Activated CD4-positive, alpha-beta memory T cell treated with anti-CD3 and anti-CD28 coated beads, Interleukin-2, amount 10 ng/mL, durations not matched to agents 7 days and 5 days (primary cell): ENCODE measurements at places on chromosomes 6 and 20. TPM values are rescaled to one million over a fixed set of nuclear protein-coding genes. Genes with fewer than 3 reads are reported as not detected.
A peak's percentile ranks its signal among the peaks of the same experiment; 100 is the strongest.

- peak; percentile 32 for DNase-seq
Measured at GRCh38 chr6:14129575-14129974, 12.0 kb downstream of the CD83 start.

GRCh38 chr6:17318435-17319165 is 37.4 kb downstream of the RBM24 start:
- no peak for DNase-seq

- DNase-seq: no peak
Measured at GRCh38 chr20:48454671-48455490, 372.9 kb downstream of the PREX1 start.

GRCh38 chr6:134589512-134589911 is 271.6 kb upstream of the SGK1 start:
- no peak for DNase-seq

- DNase-seq: no peak
Measured at GRCh38 chr20:13317439-13317838, 96.4 kb downstream of the ISM1 start.

GRCh38 chr6:141705431-141705830 is 427.3 kb upstream of the GJE1 start:
- no peak for DNase-seq

- DNase-seq: no peak
Measured at GRCh38 chr6:163191704-163192537, 222.6 kb upstream of the QKI start.

DNA sequence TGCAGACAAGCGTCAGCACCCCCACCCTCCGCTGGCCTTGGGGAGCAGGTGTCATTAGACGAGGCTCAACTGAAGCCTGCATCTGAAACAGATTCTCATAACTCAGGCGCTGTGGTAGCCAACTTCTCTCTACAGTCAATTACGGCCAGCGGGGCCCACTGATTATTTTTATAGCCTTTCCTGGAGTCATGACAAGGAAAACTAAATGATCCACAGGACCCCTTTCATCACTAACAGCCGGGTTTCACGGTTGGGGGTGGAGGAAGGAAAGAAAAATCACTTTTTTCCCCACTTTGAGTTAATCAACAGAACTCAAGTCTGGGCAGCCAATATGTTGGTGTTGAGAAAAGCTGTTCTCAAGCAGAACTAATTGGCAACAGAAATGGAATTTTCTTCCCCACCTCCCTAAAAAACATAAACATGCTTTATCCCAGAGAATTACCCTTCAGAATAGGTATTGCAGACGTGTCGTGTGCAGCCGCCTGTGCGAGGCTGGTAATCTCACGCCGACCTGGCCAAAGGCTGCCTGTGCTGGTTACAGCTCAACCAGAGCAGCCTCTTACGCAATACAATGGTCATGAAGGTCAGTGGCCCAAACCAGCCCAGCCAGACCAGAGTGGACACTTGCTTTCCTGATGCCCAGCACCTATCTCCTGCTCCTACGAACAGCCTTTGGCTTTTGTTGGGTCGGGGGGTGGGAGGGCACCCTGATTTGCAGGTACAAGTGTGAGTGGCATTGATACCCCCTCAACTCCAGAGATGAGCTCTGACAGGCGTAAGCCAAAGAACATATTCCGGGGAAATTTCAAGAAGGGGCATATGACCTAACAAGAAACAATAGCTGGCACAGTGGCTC is 11.0 kb downstream of the RIPOR3 start:
- no peak for DNase-seq

- DNase-seq: no peak
Measured at GRCh38 chr20:8043687-8044282, 24.2 kb upstream of the TMX4 start.

- no peak for DNase-seq
Measured at GRCh38 chr20:50208085-50208491, 17.5 kb downstream of the CEBPB start.

- DNase-seq: no peak
Measured at GRCh38 chr20:45509091-45509490, 6.3 kb downstream of the SPINT3 start.

DNA sequence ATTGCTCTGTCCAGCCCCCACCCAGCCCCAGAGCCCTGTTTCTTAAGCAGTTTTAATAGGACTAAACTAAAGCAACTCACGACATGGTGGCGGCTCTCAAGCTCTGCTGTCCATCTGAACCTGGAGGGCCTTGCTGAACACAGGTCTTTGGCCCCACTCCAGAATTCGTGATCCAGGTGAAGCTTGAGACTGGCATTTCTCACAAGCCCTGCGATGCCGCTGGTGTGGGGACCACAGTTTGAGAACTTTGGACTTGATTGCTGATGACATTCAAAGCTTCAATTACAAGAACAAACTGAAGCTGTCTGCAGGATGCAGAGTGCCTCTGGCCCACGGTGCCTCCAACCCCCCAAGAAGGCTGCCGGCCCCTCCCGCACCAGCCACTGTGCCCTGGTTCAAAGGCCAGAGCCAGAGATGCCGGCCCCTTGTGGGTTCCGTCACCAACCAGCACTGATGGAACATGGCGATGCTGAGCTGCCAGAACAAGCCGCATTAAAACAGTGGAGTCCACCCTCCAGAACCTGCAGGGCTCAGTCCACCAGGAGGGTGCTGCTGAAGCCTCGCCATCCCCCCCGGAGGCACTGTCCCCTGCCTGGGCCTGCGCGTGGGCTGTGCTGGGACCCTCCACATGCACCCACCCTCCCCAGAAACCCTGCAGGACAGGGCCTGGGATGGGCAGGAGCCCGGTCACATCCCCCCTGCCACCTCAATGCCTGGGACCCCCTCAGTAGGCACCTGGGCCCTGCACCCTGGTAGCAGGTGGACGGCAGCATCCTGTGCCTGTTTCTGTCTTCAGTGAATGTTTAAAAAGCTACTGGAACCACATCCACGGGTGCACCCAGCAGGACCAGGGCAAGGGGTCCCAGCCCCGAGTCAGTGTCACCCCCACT is 101.1 kb downstream of the PSMB1 start:
- no peak for DNase-seq

GRCh38 chr6:79656134-79656533 is 25.0 kb downstream of the SH3BGRL2 start:
- DNase-seq: no peak

- no peak for DNase-seq
Measured at GRCh38 chr6:43101497-43101896, 25.4 kb downstream of the PTK7 start.

- no peak for DNase-seq
Measured at GRCh38 chr6:163291622-163292021, 122.9 kb upstream of the QKI start.

DNA sequence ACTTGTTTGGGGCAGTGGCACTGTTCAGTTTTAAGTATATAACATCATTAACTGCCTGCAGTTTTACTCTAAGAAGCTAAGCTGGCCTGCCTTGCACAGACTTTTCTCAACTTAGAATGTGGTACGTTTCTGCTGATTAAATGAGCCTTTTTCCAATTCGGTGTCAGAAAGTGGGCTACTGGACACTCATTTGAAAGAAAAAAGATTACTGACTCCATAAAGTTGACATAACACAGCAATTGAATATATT is 2.1 kb downstream of the ZMYND8 start:
- no peak for DNase-seq

- DNase-seq: no peak
Measured at GRCh38 chr6:117304446-117304845, 39.1 kb downstream of the VGLL2 start.

DNA sequence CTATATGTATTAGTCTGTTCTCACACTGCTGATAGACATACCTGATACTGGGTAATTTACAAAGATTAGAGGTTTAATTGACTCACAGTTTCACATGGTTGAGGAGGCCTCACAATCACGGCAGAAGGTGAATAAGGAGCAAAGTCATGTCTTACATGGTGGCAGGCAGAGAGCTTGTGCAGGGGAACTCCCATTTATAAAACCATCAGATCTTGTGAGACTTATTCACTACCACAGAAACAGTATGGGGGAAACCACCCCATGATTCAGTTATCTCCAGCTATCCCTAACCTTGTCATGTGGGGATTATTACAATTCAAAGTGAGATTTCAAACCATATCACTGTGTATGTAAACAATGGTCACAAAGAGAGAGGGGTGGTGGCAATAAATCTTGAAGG is 6.6 kb downstream of the CST8 start:
- no peak for DNase-seq

GRCh38 chr6:140393665-140394540 is 1019.5 kb upstream of the CITED2 start:
- no peak for DNase-seq

DNA sequence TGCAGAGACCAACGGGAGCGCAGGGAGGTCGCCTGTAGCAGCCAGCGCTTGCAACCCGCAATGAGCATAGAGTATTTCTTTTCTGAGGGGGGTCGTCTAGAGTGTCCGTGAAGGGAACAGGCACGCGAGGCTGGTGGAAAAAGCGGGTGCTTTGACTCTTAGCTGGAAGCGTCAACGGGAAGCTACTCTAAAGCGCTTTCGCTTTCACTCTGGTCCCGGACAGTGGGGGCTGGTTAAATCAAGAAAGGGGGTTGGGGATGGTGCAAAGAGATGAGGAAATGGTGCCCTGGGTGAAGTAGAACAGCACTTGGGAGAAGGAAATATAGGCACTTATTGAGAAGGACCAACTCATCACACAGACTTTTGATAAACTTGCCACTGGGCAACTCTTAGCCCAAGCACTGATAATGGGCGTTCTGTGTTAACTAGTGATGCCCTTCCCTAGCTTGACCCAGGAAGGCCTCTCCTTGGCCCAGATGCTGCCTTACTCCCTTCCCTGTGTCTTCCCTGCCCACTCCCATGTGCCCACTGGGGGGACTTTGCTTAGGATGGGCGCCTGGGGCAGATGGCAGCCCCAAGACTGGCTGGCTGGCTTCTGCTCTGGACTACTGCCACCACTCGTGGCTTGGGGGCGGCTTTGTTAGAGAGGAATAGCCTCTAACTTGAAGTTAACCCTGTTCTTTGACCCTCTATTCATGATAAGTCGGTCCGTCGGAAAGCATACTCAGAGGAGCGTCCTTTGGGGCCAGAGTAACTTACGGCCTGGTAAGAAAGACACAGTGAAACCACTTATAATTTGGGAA is 585 bp downstream of the PSMB9 start:
- DNase-seq: peak; percentile 69

DNA sequence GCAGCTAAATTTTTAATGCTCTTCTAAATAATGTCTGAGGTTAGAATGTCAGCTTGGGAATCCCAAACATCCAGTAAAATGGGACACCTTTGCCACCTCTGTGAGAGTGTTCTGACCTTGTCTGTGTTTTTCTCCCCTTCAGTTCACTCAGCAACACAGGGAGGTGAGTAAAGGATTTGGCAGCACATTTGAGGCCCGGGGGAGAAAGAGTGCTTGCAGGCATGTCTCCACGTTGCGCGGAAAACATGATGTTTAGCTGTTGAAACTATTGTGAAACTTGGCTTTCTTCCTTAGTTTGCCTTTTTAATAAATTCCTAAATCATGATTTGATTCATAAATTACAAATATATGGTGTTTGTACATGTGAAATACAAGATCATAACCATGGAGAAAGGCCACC is 707.8 kb upstream of the FLRT3 start:
- no peak for DNase-seq

DNA sequence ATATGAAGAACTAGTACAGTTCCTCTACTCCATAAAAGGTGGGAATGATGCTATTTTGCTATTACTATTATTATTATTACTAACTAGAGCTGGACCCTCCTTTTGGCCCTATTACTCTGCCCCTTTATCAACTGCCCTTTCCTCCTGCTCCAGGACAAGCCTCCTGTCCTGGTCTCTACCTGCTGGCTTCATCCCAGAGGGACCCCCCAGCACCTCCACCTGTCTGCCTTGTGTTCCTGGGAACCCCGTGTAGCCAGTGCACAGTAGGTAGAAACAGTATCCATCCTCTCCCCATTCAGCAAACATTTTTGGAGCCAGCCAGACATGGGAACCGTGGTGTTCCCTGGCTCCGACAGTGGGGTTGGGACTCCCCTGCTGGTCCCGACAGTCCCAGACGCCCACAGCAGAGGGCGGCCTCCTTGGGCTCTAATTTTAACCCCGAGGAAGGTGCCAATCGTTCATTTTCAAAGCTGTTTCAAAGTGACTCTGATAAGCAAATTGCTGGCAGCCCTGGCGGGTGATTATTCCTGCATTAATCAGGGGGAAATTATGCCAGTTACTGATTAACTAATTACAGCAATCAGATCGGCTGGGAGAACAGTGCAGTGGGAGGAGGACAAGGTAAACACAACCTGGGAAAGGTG is 44.2 kb upstream of the MDGA1 start:
- no peak for DNase-seq

- DNase-seq: no peak
Measured at GRCh38 chr6:85126485-85127167, 323.3 kb upstream of the NT5E start.

GRCh38 chr6:42947950-42948349 is 12.6 kb upstream of the GNMT start:
- DNase-seq: no peak

- DNase-seq: peak; percentile 66
Measured at GRCh38 chr6:144013486-144013909, 5.4 kb upstream of the PLAGL1 start.

DNA sequence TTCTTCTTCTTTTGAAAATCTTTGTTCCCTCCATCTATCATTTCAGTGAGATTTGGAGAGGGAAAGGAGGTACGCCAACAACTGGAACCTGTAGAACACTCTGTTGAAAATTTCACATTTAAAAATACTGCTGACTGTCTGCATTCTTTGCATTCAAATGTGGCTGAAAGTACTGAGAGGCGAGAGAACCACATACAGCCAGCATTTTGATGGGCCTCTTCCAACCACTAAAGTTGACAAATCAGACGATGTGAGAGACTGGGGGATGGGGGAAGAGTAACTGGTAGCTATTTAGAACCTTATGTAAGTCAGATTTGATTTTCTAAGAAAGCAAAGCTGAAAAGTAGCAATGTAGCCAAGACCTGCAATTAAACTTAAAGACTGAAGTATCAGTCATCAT is 77.5 kb downstream of the FKBP5 start:
- peak; percentile 39 for DNase-seq

BMP2 gene
- not detected for total RNA-seq

CRISP2 gene
- total RNA-seq: not detected

TRAM2 gene
- 6.5 TPM for total RNA-seq

CNR1 gene
- not detected for total RNA-seq

RIMS4 gene
- not detected for total RNA-seq

HDDC2 gene
- total RNA-seq: 50.0 TPM

SLC4A11 gene
- total RNA-seq: 1.6 TPM

TSPO2 gene
- total RNA-seq: not detected

NOP56 gene
- 302 TPM for total RNA-seq
